Panc1 (cell line): ENCODE measurements at places on chromosomes 2 and 18.

GRCh38 chr18:55405893-55406406 is 182.0 kb downstream of the TCF4 start:
- H3K27ac ChIP-seq, result no peak overlapping the region; the same call in 1 of the 2 replicates
- H3K36me3 ChIP-seq, result no peaks in the 10 kb centered on the region
- H3K4me1 ChIP-seq, result peaks cover 6% of the 10 kb centered on the region
- no peaks in the 10 kb centered on the region for H3K27me3 ChIP-seq
- no peak overlapping the region; the same call in 1 of the 2 replicates for H3K4me3 ChIP-seq
- no peak for DNase-seq

- H3K27ac ChIP-seq, result no peak overlapping the region
- DNase-seq, result no peak
- no peaks in the 10 kb centered on the region for H3K36me3 ChIP-seq
- no peak overlapping the region for H3K4me3 ChIP-seq
These were observed 57.2 kb upstream of the ASB18 start for GRCh38 chr2:236321415-236321814.

DNA sequence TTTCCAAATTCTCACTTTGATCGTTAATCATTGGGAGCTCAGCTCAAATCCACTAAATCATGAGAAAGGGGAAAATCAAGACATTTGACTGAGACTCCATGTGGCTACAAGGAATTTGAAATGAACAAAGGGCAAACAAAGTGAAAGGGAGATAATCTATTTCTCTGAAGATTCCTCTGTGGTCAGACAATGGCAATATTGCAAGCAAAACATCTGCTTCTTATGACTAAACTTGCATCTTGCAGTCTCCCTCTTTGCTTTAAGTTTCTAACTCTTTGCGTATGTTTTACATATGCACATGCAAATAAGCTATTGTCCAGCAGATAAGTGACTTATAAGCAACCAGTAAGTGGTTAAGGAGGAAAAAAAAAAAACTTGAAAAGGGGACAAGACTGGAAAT is 299.1 kb upstream of the NXPH2 start:
- H3K27ac ChIP-seq, result no peak overlapping the region
- H3K4me3 ChIP-seq, result no peak overlapping the region
- no peak for DNase-seq
- H3K4me1 ChIP-seq, result no peaks in the 10 kb centered on the region
- no peaks in the 10 kb centered on the region for H3K36me3 ChIP-seq

GRCh38 chr2:120109186-120110061 is 96.5 kb downstream of the EPB41L5 start:
- peaks cover 3% of the 10 kb centered on the region for H3K36me3 ChIP-seq
- no peaks in the 10 kb centered on the region for H3K27me3 ChIP-seq
- H3K4me3 ChIP-seq, result no peak overlapping the region
- H3K4me1 ChIP-seq, result peaks cover 8% of the 10 kb centered on the region
- no peak overlapping the region; the same call in 1 of the 2 replicates for H3K27ac ChIP-seq

DNA sequence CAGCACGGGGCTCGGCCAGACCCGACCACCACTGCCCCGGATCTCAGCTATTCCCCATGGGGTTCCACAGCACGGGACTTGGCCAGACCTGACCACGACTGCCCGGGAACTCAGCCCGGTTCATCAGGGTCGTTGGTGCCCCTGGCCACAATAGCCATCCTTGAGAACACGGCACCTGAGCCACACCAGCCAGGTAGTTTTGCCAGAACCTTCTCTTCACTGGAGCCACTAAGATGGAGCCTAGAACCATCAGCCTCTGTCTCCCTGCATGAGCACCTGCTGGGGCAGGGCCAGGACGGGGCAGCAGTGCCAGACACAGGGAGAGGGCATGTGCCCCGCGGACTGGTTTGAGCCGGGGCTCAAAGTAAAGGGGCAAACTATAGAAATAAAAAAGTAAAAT is 11.4 kb upstream of the KCNG2 start:
- H3K27me3 ChIP-seq, result peaks cover 17% of the 10 kb centered on the region
- no peak for DNase-seq
- no peaks in the 10 kb centered on the region; the same call in 1 of the 2 replicates for H3K4me1 ChIP-seq
- H3K27ac ChIP-seq, result no peak overlapping the region
- no peak overlapping the region for H3K4me3 ChIP-seq

GRCh38 chr18:26003356-26003755 is 87.1 kb downstream of the SS18 start:
- no peaks in the 10 kb centered on the region for H3K36me3 ChIP-seq
- no peaks in the 10 kb centered on the region for H3K4me1 ChIP-seq
- DNase-seq, result no peak
- no peak overlapping the region for H3K4me3 ChIP-seq

DNA sequence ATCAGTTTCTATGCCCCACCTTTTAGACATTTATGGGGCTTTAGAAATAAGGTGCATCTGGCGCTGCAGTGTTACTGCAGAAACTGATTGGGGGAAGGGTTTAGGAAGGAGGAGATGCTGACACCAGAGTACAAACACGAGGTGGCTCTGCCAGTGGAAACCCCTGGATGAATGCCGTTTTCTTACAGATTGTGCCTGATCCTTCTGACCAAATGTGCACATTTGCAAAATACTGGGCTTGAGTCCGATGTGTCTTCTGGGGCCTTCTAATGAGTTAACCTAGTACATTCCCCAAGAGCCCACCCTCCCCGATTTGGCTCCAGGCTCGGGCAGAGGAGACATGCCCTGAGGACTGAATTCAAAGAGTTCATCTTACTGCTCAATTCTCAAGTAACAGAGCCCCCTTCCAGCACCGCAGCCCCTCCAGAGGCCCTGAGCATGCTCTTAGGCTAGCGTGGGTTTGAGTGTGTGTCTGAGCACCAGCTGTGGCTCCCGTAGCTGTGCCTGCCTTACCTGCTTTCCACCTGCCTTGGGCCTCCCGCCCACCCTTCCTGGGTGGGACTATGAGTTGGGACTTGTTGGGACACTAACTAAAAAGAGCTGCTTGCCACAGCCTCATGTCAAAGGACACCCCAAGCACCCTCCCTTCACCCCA is 116.7 kb upstream of the COPS8 start:
- H3K4me1 ChIP-seq, result no peaks in the 10 kb centered on the region
- DNase-seq, result no peak
- H3K27ac ChIP-seq, result no peak overlapping the region
- H3K36me3 ChIP-seq, result no peaks in the 10 kb centered on the region
- H3K4me3 ChIP-seq, result no peak overlapping the region
- H3K27me3 ChIP-seq, result peaks cover 9% of the 10 kb centered on the region

DNA sequence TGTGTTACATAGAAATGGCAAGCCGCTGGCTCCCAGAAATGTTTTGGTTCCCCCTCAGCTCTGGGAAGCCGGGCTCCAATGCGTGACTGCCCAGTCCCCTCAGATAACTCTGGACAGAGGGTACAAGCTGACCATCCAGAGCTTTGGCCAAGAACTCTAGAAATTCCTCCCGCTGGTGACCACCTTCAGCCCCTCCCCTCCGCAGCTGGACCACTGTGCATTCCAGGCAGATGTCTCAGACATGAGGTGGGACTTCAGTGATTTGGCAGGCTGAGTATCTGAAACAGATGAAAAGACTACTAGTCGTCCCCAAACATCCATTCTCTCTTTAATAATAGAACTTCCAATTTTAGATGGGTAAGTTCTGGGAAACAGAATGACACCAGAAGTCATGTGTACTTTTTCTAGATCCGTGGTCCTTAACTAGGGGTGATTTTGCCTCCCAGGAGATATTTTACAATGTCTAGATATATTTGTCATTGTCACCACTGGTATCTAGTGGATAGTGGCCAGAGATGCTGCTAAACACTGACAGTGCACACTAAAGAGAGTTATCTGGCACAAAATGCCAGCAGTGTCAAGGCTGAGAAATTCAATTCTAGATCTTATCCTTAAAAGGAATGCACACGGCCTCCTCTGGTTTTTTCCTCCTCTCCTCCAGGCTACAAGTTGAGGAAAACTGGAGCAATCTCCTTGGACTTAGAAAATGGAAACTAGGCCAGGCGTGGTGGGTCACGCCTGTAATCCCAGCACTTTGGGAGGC is 294.3 kb downstream of the SRBD1 start:
- no peaks in the 10 kb centered on the region for H3K4me1 ChIP-seq
- H3K4me3 ChIP-seq, result no peak overlapping the region
- no peaks in the 10 kb centered on the region for H3K36me3 ChIP-seq
- no peak for DNase-seq

GRCh38 chr2:28716265-28716865 is 35.3 kb upstream of the PPP1CB start:
- no peak overlapping the region for H3K4me3 ChIP-seq
- H3K27ac ChIP-seq, result no peak overlapping the region
- H3K4me1 ChIP-seq, result peaks cover 4% of the 10 kb centered on the region
- H3K36me3 ChIP-seq, result no peaks in the 10 kb centered on the region
- peak; percentile 92 for DNase-seq

- H3K27me3 ChIP-seq, result no peaks in the 10 kb centered on the region; the same call in 1 of the 2 replicates
- no peaks in the 10 kb centered on the region for H3K36me3 ChIP-seq
- DNase-seq, result no peak
- H3K4me1 ChIP-seq, result no peaks in the 10 kb centered on the region
These were observed 248.3 kb downstream of the PLCL1 start for GRCh38 chr2:198052741-198053140.

DNA sequence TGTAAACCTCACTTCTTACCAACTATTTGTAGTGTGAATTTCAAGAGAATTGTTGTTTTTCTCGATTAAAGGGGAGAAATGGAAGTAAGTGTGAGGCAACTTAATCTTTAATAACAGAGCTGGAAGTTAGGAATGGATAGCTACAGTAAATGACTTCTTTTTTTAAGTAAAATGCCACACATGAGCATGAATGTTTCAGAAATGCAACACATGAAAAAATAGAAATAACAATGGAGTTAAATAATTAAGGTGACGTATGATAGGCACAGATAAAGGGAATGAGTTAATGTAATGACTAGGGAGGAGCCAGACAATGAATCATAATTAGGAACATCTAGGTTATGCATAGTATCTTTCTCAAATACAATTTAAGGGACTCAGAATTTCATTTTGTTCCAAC is 3.4 kb downstream of the REL start:
- peak overlapping the region; percentile 57; the same call in 1 of the 2 replicates for H3K27ac ChIP-seq
- H3K27me3 ChIP-seq, result no peaks in the 10 kb centered on the region
- DNase-seq, result no peak
- H3K36me3 ChIP-seq, result no peaks in the 10 kb centered on the region; the same call in 1 of the 2 replicates
- peaks cover 29% of the 10 kb centered on the region; the same call in 1 of the 2 replicates for H3K4me1 ChIP-seq

DNA sequence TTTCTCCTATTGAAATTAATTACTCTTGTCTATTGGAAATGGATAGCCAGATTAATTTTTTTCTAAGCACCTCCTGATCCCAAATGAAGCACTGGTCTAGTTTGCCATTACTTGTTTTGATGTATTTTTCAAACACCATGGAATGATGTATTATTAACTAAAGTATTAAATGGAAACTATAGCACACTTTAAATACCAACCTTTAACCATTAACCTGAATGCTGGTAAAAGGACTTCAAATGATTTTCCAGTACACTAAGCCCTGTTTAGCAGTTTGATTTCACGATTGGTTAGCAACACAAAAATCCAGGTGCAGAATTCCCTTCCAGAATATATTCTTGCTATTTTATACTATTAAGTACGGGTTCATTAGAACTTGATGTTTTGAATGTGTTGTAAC is 37.3 kb downstream of the COL4A3 start:
- no peak for DNase-seq
- H3K27ac ChIP-seq, result no peak overlapping the region
- H3K4me1 ChIP-seq, result no peaks in the 10 kb centered on the region
- no peaks in the 10 kb centered on the region for H3K36me3 ChIP-seq
- no peaks in the 10 kb centered on the region for H3K27me3 ChIP-seq

- H3K27ac ChIP-seq, result no peak overlapping the region
- no peak overlapping the region for H3K4me3 ChIP-seq
- DNase-seq, result no peak
These were observed 129.9 kb upstream of the SMAD2 start for GRCh38 chr18:48060346-48060745.

GRCh38 chr2:23381084-23381483 is 3.9 kb upstream of the KLHL29 start:
- no peaks in the 10 kb centered on the region; the same call in 1 of the 2 replicates for H3K36me3 ChIP-seq
- H3K27ac ChIP-seq, result peak overlapping the region; percentile 63
- H3K4me1 ChIP-seq, result peaks cover 9% of the 10 kb centered on the region
- peak overlapping the region; percentile 11 for H3K4me3 ChIP-seq

GRCh38 chr2:134272806-134273205 is 18.9 kb downstream of the MGAT5 start:
- H3K4me1 ChIP-seq, result no peaks in the 10 kb centered on the region
- no peak overlapping the region for H3K27ac ChIP-seq
- DNase-seq, result no peak
- H3K4me3 ChIP-seq, result no peak overlapping the region
